CD14-positive monocyte (primary cell): ENCODE measurements at places on chromosomes 16 and 17. TPM values are rescaled to one million over a fixed set of nuclear protein-coding genes. Genes with fewer than 3 reads are reported as not detected.

Gene CCDC137
- 2.4 TPM for polyA plus RNA-seq

Gene C17orf78
- not detected for polyA plus RNA-seq

Gene CDH13
- polyA plus RNA-seq, result 0.19 TPM

Gene C1QTNF1
- not detected for polyA plus RNA-seq

Gene CES1
- 38.4 TPM for polyA plus RNA-seq

Gene ABCA9
- polyA plus RNA-seq, result 0.02 TPM

Gene MYL11
- 1.9 TPM for polyA plus RNA-seq

Gene NLK
- polyA plus RNA-seq, result 4.0 and 6.5 TPM in 2 replicates

Gene COX6A2
- not detected for polyA plus RNA-seq

Gene ATP1B2
- polyA plus RNA-seq, result not detected

Gene NHLRC4
- 0.57 TPM for polyA plus RNA-seq

Gene SMPD3
- polyA plus RNA-seq, result 1.1 and 1.7 TPM in 2 replicates

Gene SPNS3
- polyA plus RNA-seq, result 4.5 TPM

Gene B9D1
- polyA plus RNA-seq, result 1.0 TPM in 2 replicates

Gene PRSS27
- polyA plus RNA-seq, result 1.1 and 1.9 TPM in 2 replicates

Gene CRYM
- polyA plus RNA-seq, result not detected in 2 replicates

Gene PDILT
- polyA plus RNA-seq, result not detected

Gene CORO6
- not detected for polyA plus RNA-seq

Gene CACNA1H
- not detected for polyA plus RNA-seq

Gene CCL14
- not detected for polyA plus RNA-seq

Gene NPIPB9
- polyA plus RNA-seq, result not detected

Gene ERN2
- not detected for polyA plus RNA-seq

Gene ADPRM
- 3.0 and 7.5 TPM in 2 replicates for polyA plus RNA-seq

Gene MYO15A
- polyA plus RNA-seq, result 0.31 TPM

Gene ELMO3
- polyA plus RNA-seq, result 6.4 and 7.0 TPM in 2 replicates

Gene MYCBPAP
- polyA plus RNA-seq, result not detected

Gene TNFRSF17
- 0.26 TPM for polyA plus RNA-seq

Gene LPO
- not detected for polyA plus RNA-seq

Gene TUBB3
- polyA plus RNA-seq, result 0.18 and 2.9 TPM in 2 replicates

Gene IGF2BP1
- not detected for polyA plus RNA-seq

Gene ITGA2B
- 1.1 TPM for polyA plus RNA-seq

Gene CFAP119
- polyA plus RNA-seq, result 17.7 and 25.3 TPM in 2 replicates

Gene PTGES3L
- 0.08 and 0.32 TPM in 2 replicates for polyA plus RNA-seq
